ENCODE measurements at places on chromosomes 16 and 17.

- DNase-seq, result no peak
These were observed 43.4 kb downstream of the HNF1B start for GRCh38 chr17:37701496-37701898.

DNA sequence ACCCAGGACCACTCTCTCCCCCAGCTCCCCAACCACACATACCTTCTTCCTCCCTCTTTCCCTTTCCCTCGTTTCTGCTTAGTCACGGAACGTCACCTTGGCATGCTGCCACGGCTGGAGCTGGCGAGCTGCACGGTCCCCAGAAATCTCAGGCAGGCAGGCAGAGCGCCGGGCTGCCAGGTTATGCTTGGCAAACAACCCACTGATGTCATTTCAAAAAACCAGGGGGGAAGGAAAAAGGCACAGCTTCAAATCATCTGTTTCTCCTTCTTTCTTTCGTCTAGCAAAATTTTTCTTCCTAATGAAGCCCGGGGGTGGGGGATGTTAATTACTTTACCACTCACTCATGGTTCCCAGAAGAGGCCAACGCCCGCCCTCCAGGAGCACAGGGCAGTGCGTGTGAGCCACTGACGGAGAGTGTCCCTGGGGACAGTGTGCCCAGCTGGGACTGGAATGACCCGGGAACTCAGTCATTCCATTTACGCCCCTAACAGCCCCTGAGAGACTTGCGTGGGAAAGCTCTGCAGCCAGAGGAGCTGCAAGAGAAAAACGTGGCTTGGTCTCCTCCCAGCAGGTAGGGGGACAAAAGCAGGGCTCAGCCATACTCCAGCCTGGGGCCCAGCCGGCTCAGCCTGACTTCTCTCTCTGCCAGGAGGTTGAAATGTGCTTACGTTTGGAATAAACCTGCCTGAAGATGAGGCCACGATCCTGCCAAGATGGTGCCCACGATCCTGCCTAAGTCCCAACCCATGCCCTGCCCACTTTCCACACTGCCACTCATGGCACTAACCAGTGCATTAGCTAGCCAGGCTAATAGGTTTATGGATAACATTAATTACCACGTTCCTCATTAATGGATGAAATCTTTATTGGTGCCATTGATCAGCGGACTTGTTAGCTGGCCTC, 198.9 kb downstream of the ZFHX3 start:
- peak; percentile 99 for DNase-seq

- DNase-seq, result no peak
These were observed 5.1 kb downstream of the KSR1 start for GRCh38 chr17:27461192-27461859.

DNA sequence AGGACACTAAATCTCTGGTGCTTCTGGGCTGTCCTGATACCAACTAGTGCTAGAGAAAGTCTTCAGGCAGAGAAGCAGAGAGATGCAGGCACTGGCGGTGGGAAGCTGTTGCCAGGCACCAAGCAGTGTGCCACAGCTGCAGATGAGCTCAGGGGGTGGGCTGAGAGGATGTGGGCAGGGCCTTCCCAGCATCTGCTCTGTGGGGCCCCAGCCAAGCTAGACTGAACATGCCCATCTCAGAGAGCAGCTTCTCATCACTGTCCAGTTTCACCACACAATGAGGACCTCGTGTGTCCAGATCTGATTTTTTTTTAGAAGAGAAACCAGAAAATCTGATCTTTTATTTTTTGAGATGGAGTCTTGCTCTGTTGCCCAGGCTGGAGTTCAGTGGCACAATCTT, 17.1 kb downstream of the PSKH1 start:
- peak; percentile 41 for DNase-seq

GRCh38 chr16:12425134-12425941, 378.3 kb downstream of the CPPED1 start:
- peak; percentile 32 for DNase-seq

DNA sequence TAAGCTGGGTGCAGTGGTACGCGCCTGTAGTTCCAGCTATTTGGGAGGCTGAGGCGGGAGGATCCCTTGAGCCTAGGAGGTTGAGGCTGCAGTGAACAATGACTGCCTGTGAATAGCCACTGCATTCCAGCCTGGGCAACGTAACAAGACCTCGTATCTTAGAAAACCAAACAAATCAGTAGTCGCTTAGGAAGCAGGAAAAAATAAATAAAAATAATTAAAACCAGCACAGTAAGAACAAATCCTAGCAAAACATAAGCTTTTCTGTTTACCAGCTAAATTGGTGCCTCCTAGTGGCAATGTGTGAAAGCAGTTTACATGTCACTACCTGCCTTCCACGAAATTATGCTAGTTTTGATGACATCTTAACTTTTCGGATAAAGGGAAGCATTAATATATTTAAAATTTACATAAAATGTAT, 1.3 kb downstream of the ARMC5 start:
- peak; percentile 63 for DNase-seq
